ENCODE measurements at places on chromosomes 3 and 15. TPM values are rescaled to one million over a fixed set of nuclear protein-coding genes. Genes with fewer than 3 reads are reported as not detected.

DNA sequence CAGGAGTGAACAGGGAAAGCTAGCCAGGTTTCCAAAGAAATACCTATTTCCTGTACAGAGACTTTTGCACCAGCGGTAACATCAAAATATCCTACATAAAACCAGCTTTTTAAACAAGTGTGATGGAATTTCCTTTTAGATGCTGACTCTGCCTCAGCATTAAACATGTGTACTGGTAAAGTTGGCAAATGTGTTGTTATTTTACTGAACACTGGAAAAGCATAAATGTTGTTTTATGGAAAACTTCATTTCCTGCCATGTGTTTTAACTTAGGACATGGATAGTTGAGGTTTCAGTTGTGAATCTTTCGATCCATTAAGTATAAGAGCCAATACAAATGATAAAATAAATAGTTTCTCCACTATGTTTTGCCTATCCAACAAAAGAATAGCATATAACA, 15.7 kb downstream of the OXNAD1 start:
- peaks cover 32% of the 10 kb centered on the region for H3K36me3 ChIP-seq
- no peak overlapping the region for H3K27ac ChIP-seq
- no peaks in the 10 kb centered on the region for H3K27me3 ChIP-seq

- peaks cover 28% of the 10 kb centered on the region for H3K36me3 ChIP-seq
- H3K27ac ChIP-seq, result no peak overlapping the region
- H3K4me1 ChIP-seq, result peaks cover 13% of the 10 kb centered on the region
Measured at GRCh38 chr3:136604961-136605360, 147.2 kb downstream of the STAG1 start.

DNA sequence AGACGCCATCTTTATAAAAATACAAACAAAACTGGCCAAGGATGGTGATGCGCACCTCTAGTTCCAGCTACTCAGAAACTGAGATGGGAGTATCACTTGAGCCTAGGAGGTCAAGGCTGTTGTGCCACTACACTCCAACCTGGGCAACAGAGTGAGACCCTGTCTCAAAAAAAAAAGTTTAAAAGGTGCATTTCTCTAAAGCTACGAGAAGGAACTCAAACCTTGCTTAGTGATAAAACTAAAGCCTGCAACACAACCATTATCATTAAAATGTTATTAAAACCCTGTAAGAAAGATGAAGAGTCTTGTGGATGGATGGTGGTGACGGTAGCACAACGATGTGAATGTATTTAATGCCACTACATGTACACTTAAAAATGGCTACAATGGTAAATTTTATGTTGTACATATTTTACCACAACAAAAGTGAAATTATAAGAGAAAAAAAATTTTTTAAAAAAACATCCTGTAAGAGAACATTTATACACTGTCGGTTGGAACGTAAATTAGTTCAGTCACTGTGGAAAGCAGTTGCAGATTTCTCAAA, 3.1 kb downstream of the PLD1 start:
- peaks cover 27% of the 10 kb centered on the region for H3K4me1 ChIP-seq
- no peak overlapping the region for H3K4me3 ChIP-seq
- H3K27ac ChIP-seq, result no peak overlapping the region
- no peaks in the 10 kb centered on the region for H3K36me3 ChIP-seq

DNA sequence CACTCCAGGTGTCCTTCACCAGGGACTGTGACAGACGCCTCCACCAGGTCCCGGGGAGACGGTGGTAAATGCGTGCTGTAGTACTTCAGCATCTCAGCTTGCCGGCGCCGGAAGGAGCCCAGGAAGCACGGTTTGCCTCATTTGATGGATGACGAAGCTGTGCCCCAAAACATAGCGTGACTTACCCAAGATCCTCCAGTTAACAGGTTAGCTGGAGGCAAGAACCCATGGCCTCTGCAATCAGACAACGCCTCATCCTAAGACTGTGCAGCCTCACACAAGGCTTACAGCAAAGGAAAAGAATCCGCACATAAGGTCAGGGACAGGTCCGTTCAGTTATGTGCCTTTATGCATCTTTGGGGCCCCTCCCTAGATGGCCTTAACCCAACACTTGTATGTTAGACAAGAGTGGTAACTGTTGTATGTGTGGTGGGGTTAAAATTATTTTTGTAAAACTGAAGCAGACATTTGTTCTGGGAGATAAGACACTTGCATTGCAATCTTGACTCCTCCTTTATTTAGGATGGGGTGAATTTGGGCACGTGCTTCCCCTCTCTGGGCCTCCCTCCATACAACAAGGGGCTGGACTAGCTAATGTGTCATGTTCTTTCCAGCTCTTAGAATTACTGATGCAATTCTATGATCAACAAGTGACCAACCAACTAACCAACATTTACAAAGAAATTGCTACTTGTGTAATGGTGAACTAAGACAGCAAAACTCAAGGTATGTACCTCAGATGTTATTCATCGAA, 39.4 kb downstream of the VGLL4 start:
- no peak for DNase-seq
- H3K36me3 ChIP-seq, result peaks cover 67% of the 10 kb centered on the region
- peaks cover 56% of the 10 kb centered on the region for H3K4me1 ChIP-seq
- no peak overlapping the region for H3K4me3 ChIP-seq
- no peaks in the 10 kb centered on the region for H3K27me3 ChIP-seq
- H3K27ac ChIP-seq, result peak overlapping the region; percentile 17

DNA sequence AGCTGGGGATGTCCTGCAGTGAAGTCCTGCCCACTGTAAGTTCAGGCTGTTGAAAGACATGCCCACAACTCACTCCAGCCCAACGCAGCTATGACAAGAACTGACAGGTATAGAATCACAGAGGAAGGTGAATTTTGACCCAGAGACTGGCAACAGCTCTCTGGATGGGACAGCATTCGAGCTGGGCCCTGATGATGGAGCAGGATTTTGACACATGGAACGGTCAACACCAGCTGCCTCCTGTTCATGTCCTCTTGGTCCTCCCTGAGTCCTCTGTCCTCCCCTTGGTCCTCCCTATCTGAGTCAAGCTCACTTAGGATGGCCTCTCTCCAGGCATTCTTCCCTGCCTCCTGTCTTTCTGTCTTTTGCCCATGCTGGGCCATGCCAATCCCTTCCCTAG, 15.2 kb upstream of the ACAN start:
- H3K36me3 ChIP-seq, result no peaks in the 10 kb centered on the region
- no peak overlapping the region for H3K27ac ChIP-seq

DNA sequence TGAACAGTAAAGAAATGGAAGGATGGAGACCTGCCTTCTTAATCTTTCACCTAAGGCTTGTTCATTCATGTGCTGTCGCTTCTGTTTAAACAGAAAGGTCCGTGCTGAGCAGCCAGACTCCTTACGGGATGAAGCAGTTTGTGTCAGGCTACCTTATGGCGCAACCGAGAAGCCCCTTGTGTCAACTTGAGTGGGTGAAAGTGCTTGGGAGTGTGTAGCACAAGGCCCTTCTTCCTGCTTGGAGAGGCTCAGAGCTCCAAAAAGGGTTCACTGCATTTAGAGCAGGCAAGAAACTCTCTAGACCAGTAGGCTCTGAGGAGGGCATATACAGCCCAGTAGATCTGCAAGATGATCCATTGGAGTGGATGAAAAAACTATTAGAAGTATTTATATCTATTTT, 16.0 kb downstream of the CAPN3 start:
- H3K4me1 ChIP-seq, result no peaks in the 10 kb centered on the region
- no peak overlapping the region for H3K27ac ChIP-seq
- no peaks in the 10 kb centered on the region for H3K36me3 ChIP-seq
- peaks cover 2% of the 10 kb centered on the region for H3K27me3 ChIP-seq
- no peak overlapping the region for H3K4me3 ChIP-seq

The CCR3 gene
- not detected for total RNA-seq

- H3K4me3 ChIP-seq, result no peak overlapping the region
- no peaks in the 10 kb centered on the region for H3K27me3 ChIP-seq
- H3K36me3 ChIP-seq, result no peaks in the 10 kb centered on the region
- H3K4me1 ChIP-seq, result no peaks in the 10 kb centered on the region
- H3K27ac ChIP-seq, result no peak overlapping the region
Measured at GRCh38 chr3:63390710-63391230, 112.7 kb downstream of the SYNPR start.

DNA sequence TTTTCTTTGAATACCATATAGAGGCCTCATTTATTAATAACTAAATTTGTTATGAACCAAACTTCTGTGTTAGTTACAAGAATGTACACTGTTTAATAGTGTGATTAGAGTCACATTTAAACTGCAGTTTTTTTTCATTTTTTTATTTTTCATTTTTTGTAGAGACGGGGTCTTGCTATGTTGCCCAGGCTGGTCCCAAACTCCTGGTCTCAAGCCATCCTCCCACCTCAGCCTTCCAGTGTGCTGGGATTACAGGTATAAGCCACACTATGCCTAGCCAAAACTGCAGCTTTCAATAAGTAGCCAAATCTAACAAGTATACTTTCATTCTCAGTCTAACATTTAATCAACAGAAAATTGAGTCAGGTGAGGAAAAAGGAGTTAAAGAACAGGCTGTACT, 10.2 kb upstream of the ATP11B start:
- no peak overlapping the region for H3K27ac ChIP-seq
- DNase-seq, result no peak
- peaks cover 19% of the 10 kb centered on the region for H3K27me3 ChIP-seq
- H3K36me3 ChIP-seq, result no peaks in the 10 kb centered on the region
- no peak overlapping the region for H3K4me3 ChIP-seq
- peaks cover 25% of the 10 kb centered on the region for H3K4me1 ChIP-seq

DNA sequence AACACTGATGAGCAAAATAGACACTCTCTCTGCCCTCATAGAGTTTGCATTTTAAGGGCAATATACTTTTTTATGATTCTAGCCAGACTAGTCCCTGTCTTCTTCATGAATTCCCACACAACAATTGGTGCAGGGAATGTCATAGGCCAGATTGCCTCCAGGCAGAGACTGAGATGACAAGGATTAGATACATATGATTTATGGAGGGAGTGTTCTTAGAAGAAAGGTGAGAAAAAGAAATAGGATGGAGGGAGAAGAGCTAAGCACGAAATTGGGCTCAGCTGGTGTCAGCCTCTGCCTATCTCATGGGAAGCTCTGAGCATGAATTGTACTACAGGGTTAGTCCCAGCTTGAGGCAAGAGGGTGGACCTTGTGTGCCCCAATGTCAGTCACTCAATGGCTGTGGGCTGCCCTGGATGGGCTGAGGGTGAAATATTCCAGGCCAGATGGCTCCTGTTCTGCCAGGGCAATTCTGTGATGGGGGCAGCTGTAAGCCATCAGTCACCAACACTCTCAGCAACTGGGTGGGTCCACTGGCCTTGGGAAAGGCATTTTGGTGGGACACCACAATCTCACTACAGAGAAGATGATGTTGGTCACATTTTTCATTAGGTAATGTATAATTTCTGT, 31.1 kb downstream of the EIF1B start:
- no peak overlapping the region for H3K27ac ChIP-seq
- H3K4me1 ChIP-seq, result peaks cover 19% of the 10 kb centered on the region
- no peak overlapping the region for H3K4me3 ChIP-seq
- no peak for DNase-seq
- peaks cover 2% of the 10 kb centered on the region for H3K27me3 ChIP-seq

DNA sequence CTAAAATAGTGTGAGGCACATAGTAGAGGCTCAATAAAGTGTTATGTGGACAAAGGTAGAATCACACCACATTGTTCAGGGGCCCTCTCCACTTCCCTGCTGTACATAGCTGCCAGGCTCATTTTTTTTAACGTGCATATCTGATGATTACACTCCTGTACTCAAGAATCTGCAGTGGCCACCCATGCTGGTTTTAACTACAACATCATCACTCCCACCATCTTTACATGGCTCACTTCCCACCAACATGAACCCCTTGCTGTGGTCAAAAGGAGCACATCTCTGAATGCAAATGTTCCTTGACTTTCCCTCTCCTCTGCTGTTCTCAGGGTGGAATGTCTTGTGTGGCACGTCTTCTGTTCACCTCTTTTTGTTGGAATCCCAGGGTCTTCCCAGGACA, 76.7 kb downstream of the FEM1B start:
- H3K27ac ChIP-seq, result peak overlapping the region; percentile 4
- H3K36me3 ChIP-seq, result peaks cover 40% of the 10 kb centered on the region
- no peak for DNase-seq
- peaks cover 25% of the 10 kb centered on the region for H3K4me1 ChIP-seq
- no peak overlapping the region for H3K4me3 ChIP-seq
- H3K27me3 ChIP-seq, result no peaks in the 10 kb centered on the region

GRCh38 chr15:31262143-31262530, 64.5 kb upstream of the KLF13 start:
- H3K36me3 ChIP-seq, result no peaks in the 10 kb centered on the region
- H3K27me3 ChIP-seq, result peaks cover 4% of the 10 kb centered on the region

The JMJD7 gene
- total RNA-seq, result 20.0 TPM

DNA sequence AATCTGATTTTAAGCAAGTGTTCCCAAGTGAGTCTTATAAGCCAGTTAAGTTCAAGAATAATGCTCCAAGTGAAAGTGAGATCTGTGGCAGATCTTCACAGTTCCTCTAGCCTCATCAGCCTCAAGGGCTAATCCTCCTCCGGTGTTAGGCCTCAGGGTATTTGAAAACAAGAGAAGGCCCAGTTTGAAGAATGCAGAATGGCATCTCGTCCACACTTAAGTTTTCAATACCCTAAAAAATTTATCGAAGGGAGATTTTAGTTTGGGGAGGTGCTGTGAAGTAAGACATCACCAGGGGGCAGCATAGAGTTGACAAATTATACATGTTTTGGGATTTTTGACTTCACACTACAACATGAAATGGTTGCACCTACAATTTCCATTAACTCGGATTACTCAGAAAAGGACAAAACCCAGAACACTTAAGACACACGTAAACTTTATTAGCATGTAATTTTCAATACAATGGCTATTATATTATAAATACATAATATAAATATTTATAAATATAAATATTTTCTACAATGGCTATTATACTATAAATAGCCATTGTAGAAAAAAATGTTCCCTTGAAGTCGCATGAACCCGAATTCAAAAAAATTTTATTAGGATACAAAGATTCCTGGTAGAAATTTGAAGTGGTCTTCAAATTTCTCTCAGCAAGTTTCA, 2.3 kb upstream of the TMEM266 start:
- H3K4me1 ChIP-seq, result peaks cover 22% of the 10 kb centered on the region
- no peak overlapping the region for H3K4me3 ChIP-seq
- H3K36me3 ChIP-seq, result no peaks in the 10 kb centered on the region
- H3K27ac ChIP-seq, result no peak overlapping the region
- DNase-seq, result no peak
- H3K27me3 ChIP-seq, result peaks cover 56% of the 10 kb centered on the region

- H3K27ac ChIP-seq, result no peak overlapping the region
- H3K27me3 ChIP-seq, result no peaks in the 10 kb centered on the region
- H3K4me3 ChIP-seq, result no peak overlapping the region
- no peak for DNase-seq
Measured at GRCh38 chr3:41274944-41275668, 75.8 kb downstream of the CTNNB1 start.

The HRH1 gene
- 1.3 TPM for total RNA-seq

All from activated T-helper 2 cell treated with anti-CD3 and anti-CD28 coated beads, Interferon-gamma antibody, Interleukin-2, Interleukin-4, amounts not matched to agents 10 μg/mL and 5 μg/mL and 100 μg/mL, durations not matched to agents 14 hours and 24 hours and 36 hours (primary cell).